ENCODE measurements at places on chromosomes 4 and X.

DNA sequence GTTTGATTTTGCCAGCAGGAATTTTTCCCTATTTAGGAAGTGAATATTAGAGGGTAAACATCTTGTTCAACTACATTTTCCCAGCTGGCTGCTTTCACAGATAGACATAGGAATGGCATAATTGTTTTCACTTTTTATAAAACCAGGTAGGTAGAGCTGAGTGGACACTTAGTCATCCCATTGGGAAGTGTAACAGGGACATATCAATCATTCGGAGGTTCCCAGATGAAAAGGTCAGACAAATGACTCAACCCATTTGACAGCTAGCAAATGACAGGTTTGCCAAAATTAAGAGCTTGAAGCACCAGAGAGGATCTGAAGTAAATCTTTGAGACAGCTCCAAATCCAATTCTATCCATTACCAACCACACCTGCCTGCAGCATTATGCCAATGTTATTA lies 205.3 kb downstream of the SLC39A8 start:
- DNase-seq: no peak

- no peak for DNase-seq
Observed at GRCh38 chrX:118727686-118728339, 407 bp downstream of the IL13RA1 start.

- DNase-seq: no peak
Observed at GRCh38 chrX:72685810-72686456, 28.2 kb downstream of the PHKA1 start.

DNA sequence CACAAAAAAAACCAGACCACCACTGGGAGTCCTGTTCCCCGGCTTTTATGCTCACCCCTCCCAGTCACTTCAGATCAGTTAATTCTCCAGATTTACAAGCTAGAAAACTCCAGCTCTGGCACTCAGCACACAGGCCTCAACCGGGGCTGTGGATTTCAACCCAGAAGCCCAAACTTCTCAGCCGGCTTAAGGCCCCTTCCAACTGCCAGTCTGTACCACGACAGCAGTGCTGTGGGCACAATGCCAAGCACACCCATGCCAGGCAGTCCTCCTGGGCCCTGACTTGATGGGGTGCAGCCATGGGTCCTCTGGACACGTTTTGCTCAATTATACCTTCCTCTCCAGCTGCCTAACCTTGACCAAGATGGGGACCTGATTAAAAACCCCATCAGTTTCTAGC lies 12.2 kb downstream of the SOD3 start:
- no peak for DNase-seq

- DNase-seq: no peak
Observed at GRCh38 chrX:15418707-15419181, 34.5 kb upstream of the VEGFD start.

GRCh38 chrX:108384783-108385182 lies 53.4 kb downstream of the COL4A6 start:
- DNase-seq: no peak

DNA sequence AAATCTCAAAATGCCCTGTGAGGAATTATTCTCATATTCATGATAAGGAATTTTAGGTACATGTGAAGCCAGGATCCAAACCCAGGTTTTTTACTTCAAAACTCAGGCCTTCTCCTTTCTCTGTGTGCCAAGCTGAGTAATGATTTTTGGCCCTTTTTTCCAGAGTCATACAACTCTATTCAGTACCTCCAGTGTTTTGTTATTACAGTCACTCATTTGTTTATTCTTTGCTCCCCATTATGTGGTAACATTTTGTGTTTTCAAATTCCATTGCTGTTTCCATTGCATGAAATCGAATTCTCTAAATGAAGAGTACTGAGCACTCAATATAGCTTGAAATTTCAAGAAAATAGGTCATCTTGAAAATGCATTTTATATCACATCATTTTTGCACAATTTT lies 315.4 kb downstream of the NR3C2 start:
- DNase-seq: no peak

GRCh38 chr4:110087070-110087708 lies 111.2 kb downstream of the ELOVL6 start:
- no peak for DNase-seq

- DNase-seq: no peak
Observed at GRCh38 chrX:70029863-70030262, 19.9 kb downstream of the AWAT2 start.

- no peak for DNase-seq
Observed at GRCh38 chr4:41202820-41203568, 11.3 kb downstream of the APBB2 start.

- peak; percentile 7 for DNase-seq
Observed at GRCh38 chrX:118569676-118570075, 74.1 kb downstream of the DOCK11 start.

DNA sequence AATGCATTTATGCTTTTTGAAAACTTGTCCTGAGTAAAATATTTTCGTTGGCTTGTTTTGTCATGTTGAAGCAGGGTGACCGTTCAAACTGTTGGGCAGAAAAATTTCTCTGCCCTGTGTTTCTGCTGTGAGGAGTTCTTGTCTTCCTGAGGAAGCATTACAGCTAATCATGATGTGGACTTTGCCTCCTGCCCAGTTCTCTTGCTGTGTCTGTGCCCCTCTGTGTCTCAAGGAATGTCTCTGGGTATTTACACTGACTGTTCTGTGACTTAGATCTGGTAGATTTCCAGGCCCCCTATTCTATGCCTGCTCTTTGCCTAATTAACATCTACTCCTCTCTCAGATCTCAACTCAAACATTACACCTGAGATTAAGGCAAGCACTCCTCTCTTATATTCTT lies 30.4 kb upstream of the RPL34 start:
- DNase-seq: no peak

DNA sequence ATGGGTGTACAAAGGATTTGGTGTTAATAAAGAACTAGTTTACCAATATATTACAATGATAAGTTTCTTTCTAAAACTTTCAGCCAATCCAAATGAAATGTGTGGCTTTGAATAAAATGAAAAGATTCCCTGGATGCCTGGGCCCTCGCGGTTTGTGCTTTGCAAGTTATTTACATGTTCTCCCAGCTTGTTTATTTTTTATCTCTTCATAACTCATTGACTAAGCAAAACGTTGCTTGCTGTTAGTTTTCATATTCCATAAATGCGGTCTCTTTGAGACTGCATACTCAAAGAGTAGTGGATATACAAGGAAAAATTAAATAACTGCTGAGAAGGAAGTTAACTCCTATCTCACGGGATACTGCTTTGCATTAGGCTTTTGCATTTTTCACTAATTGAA lies 26.0 kb downstream of the FHDC1 start:
- DNase-seq: no peak

DNA sequence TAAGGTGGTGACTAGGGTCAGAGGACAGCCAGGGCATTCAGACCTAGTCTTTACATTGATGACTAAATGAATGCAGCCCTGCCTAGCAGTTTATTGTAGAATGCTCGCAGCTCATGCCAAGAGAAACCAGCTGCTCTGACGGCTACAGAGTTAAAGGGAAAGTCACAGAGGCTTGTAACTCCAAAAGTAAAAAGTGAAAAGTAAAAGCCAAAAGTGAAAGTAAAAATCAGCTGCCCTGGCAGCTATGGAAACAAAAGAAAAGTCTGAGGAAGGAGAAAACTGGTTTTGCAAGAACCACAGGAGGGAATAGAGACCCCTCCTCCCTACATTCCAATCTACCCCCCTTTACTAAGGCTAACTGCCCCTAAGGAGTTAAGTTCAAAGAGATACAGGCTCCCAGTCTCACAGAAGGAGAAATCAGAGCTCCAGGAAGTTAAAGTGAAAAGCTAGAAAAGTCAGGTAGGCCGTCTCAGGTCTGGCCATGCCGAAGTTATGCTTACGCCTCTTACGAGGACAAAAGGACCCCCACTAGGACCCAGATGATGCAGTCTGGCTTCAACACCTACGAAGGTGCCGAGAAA lies 6.0 kb downstream of the GAGE10 start:
- no peak for DNase-seq

DNA sequence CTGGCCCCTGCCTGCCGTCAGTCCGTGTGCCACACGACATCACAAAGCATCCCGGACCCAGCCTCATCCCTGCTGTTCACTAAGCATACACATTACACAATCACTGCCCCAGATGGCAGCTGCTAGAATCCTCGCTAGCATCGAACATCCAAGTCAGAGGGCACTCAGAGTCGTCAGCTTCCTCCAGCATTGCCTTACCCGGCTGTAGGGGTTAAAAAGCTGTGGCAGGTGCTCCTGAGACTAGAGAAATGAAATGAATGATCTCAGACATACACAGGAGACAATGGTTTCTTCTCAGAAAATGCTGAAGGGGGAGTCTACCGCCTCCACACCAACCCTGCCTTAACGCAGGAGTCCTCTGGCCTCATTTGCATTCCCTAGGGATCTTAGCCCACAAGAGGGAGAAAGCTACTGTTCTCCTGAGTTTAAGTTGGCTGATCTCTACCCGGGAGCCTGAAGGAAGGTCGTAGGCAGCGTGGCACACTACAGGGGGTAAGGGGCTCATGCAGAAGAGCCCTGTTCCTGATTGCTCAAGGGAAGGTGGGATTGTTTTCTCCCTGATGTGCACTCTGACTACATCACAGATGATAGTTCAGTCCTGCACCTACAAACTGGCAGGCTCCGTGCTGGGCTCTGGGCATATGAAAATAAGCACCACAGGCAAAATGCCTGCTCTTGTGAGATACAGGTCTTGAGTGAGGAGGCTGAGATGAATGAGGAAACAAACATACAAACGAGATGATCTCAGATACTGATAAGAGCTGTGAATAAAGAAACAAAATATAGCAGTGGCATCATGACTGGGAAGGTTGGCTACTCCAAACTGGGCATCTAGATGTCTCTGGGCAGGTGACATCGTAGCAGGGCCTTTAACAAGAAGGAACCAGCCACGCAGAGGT lies 2.6 kb upstream of the KIAA0232 start:
- no peak for DNase-seq

DNA sequence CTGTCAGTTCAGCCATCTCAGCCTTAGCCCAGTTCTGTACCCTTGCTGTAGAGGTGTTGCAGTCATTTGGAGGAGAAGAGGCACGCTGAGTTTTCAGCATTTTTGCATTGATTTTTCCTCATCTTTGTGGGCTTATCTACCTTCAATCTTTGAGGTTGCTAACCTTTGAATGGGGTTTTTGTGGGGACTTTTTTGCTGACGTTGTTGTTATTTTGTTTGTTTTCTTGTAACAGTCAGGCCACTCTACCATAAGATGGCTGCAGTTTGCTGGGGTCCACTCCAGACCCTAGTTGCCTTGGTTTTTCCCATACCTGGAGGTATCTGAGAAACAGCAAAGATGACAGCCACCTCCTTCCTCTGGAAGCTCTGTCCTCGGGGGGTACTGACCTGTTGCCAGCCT lies 22.8 kb upstream of the TMEM271 start:
- DNase-seq: no peak

GRCh38 chrX:44935640-44936039 lies 62.7 kb downstream of the KDM6A start:
- DNase-seq: no peak

DNA sequence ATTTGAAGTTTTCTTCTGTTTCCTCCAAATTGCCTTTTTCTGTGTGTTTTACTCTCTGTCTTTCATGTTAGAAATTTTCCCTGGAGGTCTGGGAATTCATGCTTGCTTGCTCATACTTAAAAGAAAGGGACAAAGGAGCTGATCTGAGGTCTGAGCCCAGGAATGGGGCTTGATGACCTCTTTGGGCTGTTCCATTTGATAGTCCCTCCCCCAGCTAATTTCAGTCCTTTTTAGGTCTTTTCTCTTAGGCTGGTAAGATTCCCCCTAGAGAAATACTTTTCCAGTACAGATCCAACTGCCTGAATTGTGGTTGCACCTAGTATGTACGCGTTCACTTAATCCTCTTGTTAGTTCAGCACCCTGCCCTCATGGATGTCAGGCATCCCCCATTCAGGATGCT lies 5.5 kb upstream of the PIGA start:
- DNase-seq: no peak

GRCh38 chr4:119205690-119206089 lies 6.8 kb upstream of the USP53 start:
- DNase-seq: no peak

- DNase-seq: no peak
Observed at GRCh38 chr4:102390438-102390837, 45.2 kb upstream of the SLC39A8 start.

- no peak for DNase-seq
Observed at GRCh38 chrX:37961118-37961517, 45.2 kb upstream of the SYTL5 start.

DNA sequence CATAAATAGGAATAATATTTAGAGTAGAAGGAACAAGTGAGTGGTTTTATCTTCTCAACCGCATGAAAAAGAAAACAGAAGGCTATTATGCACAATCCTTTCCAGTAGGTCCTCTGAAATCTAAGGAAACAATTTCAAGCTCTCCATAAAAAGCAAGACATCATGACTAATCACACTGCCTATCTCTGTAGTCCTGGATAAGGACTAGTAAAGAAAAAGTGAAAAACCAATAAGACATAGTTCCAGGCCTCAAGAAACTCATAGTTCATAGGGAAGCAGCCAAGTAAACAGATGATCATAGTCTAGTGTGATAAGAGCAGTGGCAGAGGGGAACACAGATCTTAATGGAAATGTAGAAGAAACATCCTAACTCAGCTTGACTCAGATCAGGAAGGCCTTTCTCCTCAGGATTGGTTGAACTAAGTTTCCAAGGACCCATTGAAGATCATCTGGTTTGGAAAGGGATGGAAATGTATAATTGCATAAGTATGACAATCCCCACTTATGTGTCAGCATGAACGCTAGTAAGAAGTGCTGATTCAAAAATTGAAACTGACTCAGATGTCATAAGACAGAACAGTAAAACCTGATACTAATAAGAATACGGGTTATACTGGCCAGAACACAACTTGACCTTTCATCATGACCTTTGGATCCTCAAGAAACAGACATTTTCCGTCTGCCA lies 155.3 kb downstream of the GRIA3 start:
- DNase-seq: no peak

GRCh38 chrX:119999087-119999634 lies 55.6 kb upstream of the NKAP start:
- no peak for DNase-seq

DNA sequence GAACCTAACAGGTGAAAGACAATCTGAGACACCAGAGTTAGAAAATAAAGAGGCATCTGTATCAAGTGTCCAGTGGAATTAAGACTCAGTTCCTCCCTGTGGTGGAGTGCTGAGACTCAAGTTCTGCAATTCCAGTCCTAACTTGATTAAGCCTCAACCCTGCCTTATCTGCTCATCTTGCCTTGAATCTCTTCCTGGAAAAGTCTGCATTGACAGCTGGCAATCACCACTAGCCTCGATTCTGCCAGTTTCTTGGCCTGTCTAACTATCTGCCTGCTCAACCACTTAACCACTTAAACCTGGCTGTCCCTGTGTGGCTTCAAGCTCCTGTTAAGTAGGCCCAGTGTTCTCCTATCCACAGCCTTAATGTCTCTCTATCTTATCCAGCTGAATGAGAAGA lies 22.4 kb upstream of the NEIL3 start:
- no peak for DNase-seq

- peak; percentile 49 for DNase-seq
Observed at GRCh38 chrX:96684339-96685209, at the start of gene DIAPH2. DIAPH2 (plus strand) TSS chrX:96684842.

- no peak for DNase-seq
Observed at GRCh38 chrX:155718972-155719586, 106.3 kb upstream of the TMLHE start.

Data from stimulated activated CD4-positive, alpha-beta T cell treated with anti-CD3 and anti-CD28 coated beads, Interleukin-4, amount 100 ng/mL, for 48 hours (primary cell).